Stimulated activated CD4-positive, alpha-beta T cell treated with anti-CD3 and anti-CD28 coated beads, Interleukin-15, amount 100 ng/mL, for 1 hour (primary cell): ENCODE measurements at places on chromosomes 3 and 15.

DNA sequence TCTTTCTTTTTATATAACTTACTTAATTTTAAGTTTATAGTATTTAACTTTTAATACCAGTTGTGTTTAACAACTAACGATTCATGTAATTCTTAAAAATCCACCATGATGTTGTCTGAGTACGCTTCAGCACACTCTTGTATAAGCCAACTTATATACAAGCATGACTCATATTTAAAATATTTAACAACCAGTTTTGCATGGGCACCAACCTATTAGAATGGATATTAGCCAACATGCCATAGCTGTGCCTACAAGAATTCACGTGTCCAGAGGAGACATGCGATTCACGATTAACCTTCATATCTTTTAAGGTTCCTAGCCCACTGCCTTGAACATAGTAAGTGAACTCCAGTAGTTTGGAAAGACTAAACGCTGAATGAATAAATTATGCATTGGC is 1023.2 kb downstream of the TBL1XR1 start:
- no peak for DNase-seq

DNA sequence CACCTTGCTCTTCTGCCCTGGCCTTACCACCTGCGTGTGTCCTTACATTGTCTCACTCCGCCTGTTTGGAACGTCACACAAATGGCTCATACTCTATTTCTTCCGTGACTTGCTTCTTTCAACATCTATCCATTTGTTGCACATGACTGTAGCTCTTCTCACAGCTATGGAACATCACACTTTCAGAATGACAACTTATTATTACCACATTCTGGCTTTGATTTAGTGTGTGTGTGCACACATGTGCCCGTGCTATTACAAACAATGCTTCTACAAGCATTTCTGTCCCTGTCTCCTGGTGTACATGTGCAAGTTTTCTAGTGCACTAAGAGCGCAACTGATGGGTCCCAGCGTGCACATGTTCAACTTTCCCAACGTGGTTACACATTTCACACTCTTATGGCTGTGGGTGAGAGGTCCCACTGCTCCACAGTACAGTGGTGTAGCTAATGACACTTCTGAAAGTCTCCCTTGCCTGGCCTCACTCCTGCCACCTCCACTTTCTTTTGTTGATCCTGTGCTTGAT is 37.8 kb downstream of the PTH1R start:
- DNase-seq: no peak

GRCh38 chr15:66711260-66711659 is 9.2 kb downstream of the SMAD6 start:
- DNase-seq: no peak

DNA sequence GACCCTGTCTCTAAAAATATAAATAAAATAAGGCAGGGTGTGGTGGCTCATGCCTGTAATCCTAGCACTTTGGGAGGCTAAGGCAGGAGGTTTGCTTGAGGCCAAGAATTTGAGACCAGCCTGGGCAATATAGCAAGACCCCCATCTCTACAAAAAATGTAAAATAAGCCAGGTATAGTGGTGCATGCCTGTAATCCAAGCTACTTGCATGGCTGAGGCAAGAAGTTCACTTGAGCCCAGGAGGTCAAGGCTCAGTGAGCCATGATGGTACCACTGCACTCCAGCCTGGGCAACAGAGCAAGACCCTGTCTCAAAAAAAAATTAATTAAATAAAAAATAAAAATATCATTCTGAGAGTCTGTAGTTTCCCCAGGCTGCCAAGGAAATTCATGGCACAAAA is 4.1 kb upstream of the JAGN1 start:
- DNase-seq: no peak

DNA sequence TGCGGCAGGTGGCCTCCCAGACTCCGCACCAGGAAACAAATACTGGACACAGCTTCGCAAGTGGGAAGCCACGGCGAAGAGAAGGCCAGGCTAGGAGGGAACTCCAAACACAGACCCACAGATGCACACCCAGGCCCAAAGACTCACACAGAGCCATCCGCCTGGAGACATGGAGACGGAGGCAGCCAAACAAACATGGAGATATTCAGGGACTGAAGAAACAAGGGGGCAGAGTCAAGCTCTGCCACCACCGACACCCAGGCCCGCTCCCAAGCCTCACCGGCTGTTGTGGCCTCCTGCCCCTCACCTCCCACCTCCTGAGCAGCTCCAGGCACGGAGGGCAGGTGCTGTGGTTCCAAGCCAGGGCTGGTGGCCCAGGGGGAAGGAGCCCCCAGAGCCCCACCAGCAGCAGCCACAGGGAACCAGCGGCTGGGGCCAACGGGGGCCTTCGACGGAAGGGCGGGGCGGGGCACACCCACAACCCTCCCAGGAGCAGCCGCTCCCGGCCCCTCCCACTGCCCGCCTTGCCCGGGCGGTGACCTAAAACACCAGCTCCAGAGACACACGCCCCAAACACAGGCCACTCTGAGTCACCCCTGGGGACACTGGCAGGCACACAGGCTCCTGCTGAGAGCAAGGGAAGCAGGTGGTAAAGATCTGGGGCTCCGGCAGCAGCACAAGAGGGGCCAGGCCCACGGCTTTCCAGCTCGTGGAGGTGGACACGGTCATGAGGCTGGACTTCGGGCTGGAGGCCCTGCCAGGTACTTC is 31.9 kb downstream of the TNK2 start:
- DNase-seq: no peak

DNA sequence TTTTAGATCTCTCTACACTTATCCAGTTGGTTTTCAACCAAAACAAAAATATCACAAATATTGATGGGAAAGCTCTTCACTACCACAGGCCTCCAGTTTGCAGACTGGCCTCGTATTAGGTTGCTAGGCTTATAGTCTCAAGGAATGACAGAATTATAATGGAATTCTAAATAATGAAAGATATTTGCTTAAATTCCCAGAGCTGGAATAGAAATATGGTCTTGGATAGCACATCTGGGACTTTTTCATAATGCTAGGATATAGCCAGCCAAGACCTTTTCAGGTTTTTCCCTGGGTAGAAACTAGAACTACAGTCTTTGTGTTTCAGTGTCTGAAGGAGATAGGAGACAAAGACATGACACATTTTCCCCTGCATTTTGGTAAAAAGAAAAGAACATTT is 121.9 kb upstream of the STAC start:
- DNase-seq: no peak

- no peak for DNase-seq
Observed at GRCh38 chr3:100185847-100186246, 71.5 kb upstream of the FILIP1L start.

DNA sequence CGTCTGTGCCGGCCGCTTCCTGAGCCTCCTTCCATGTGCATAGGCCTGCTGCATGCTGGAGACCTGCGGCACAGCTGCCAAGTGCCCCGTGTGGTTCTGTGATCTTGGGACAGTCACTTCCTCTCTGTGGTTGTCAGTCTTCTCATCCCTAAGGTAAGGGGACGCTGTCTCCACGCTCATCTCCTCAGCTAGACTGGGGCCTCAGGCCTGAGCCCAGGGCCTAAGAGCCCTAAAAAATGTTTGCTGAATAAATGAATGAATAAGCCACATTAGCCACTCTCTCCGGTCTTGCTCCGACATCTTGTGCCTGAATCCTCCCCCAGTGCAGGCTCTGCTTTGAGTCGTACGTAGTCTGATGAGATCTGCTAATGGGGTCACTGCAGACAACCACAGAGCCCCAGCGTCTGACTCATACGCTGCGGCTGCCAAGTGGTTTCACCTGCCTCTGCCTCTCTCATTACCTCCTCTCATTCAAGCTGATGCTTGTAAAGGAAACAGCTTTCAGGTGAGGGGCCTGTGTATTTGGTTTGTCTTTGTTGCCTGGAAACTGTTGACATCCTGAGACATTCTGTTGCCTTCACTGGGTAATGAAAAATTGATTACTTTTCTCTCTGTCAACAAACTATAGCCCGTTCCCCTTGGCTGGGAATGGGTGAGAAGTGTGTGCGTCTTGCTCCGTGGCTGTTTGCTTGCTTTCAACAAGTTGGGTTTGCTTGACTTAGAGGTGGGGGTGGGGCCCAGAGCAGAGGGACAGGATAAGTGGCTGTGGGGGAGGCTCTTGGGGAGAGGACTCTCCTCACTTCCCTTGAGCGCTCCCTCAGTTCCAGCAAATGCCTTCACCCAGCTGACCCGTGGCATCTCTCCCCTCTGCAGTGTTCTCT is 15.9 kb downstream of the RPLP1 start:
- DNase-seq: peak; percentile 66

DNA sequence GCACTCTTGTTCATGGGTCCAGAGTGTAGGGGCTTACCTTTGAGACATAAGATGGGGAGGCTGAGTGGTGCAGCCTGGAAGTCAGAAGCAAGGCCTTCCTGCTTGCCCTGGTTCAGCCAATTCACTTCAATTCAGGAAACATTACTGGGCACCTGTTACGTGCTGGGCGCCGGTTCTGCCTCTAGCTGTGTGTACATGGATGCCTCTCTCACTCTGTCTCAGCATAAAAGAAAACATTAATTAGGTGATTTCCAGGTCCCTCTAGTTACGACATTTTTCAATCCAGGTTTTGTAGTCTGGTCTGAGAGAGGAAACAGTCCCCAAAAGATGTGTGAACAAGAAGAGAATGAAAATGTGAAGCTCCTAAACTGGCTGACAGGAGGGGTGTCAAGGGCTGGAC is 1.2 kb downstream of the RTP1 start:
- DNase-seq: no peak

- DNase-seq: no peak
Observed at GRCh38 chr15:75051191-75051608, 27.8 kb downstream of the PPCDC start.

GRCh38 chr3:185983495-185984141 is 45.8 kb upstream of the TRA2B start:
- peak; percentile 26 for DNase-seq
